ENCODE measurements at places on chromosomes 5 and 9. TPM values are rescaled to one million over a fixed set of nuclear protein-coding genes. Genes with fewer than 3 reads are reported as not detected.

HMMR gene
- 120 TPM for polyA plus RNA-seq

SPINK4 gene
- polyA plus RNA-seq: not detected

TNFSF15 gene
- polyA plus RNA-seq: not detected

CERCAM gene
- 1.3 TPM for polyA plus RNA-seq

HMGCR gene
- polyA plus RNA-seq: 51.2 TPM

PARP8 gene
- 16.9 TPM for polyA plus RNA-seq

IFNK gene
- polyA plus RNA-seq: not detected

CDKN2B gene
- polyA plus RNA-seq: 0.15 TPM

PCDHGA7 gene
- polyA plus RNA-seq: not detected

IL3 gene
- polyA plus RNA-seq: not detected

DNM1 gene
- 0.09 TPM for polyA plus RNA-seq

PCDHA9 gene
- not detected for polyA plus RNA-seq

GRIN3A gene
- polyA plus RNA-seq: 0.05 TPM

CFAP157 gene
- 0.72 TPM for polyA plus RNA-seq

ERAP2 gene
- polyA plus RNA-seq: 7.3 TPM

SLC2A6 gene
- polyA plus RNA-seq: 28.0 TPM

RLN2 gene
- polyA plus RNA-seq: 8.3 TPM

LRRC19 gene
- polyA plus RNA-seq: 0.11 TPM

STKLD1 gene
- polyA plus RNA-seq: 0.57 TPM

PLEKHG4B gene
- polyA plus RNA-seq: 0.03 TPM

ANP32B gene
- polyA plus RNA-seq: 270 TPM

OR1J2 gene
- not detected for polyA plus RNA-seq

PCDHB9 gene
- polyA plus RNA-seq: 0.08 TPM

CDH12 gene
- polyA plus RNA-seq: not detected

BNC2 gene
- 0.31 TPM for polyA plus RNA-seq

SH3GL2 gene
- not detected for polyA plus RNA-seq

SEMA5A gene
- 0.09 TPM for polyA plus RNA-seq

C5orf46 gene
- not detected for polyA plus RNA-seq

NELFB gene
- 42.4 TPM for polyA plus RNA-seq

DYNC2I2 gene
- 118 TPM for polyA plus RNA-seq

All from GM12878 (cell line).